ENCODE measurements at places on chromosomes 7 and 10.

DNA sequence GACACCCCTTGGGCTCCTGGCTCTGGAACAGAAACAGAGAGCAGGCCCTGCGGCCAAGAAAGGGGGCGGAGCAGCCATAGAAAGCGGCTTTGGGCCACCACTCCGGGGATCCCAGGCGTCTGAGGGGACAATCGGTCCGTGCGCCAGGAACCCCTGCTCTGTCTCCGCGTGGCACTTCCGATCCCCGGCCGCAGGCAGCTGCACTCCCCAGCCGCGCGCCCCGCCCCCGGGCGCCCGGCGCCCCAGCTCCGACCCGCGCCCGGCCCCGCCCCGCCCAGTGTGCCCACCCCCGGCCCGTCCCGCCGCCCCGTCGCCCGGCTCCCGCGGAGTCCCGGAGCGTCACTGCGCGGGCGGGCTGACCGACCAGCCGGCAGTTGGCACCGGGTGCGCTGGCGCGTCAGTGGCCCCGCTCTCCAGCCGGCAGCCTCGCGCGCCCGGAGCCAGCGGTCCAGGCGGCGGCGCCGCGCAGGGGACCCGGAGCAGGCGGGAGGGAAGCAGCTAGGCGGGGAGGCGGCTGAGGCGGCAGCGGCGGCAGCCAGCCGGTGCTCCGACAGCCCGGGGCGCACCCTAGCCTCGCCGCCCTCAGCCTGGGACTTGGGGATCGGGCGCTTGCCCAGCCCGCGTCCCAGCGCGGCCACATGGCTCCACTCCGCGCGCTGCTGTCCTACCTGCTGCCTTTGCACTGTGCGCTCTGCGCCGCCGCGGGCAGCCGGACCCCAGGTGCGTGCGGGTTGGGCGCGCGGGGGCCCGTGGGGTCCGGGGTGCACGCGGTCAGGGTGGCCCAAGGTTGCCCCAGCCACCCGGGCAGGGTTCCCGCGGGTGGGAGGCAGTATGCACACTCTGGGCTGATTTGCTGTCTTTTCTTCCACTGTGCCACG is at the start of gene ADAMTS14:
ADAMTS14 (plus strand) TSS at position 342 of the 878 bp plus-strand sequence; CDS start at position 639, 297 bp downstream.
- DNase-seq, result peak; percentile 48

DNA sequence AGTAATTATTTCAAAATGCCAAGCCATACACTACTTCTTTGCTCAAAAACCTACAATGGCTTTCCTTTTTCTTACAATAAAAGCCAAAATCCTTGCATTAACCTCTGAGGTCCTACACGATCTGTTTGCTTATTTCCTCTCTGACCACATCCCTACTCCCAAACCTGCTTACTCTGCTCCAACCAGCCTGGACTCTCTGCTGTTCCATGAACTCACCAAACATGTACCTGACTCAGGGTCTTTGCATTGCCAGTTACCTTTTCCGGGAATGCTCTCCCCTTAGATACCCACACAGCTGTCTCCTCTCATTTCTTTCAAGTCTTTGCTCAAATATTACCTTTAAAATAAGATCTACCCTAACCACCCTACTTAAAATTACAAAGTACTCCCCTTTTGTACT is 2.3 kb downstream of the ABCB4 start:
- no peak for DNase-seq

GRCh38 chr7:51318001-51318400 is 1.4 kb upstream of the COBL start:
- DNase-seq, result no peak

GRCh38 chr7:107319724-107320228 is 150.1 kb upstream of the GPR22 start:
- no peak for DNase-seq

DNA sequence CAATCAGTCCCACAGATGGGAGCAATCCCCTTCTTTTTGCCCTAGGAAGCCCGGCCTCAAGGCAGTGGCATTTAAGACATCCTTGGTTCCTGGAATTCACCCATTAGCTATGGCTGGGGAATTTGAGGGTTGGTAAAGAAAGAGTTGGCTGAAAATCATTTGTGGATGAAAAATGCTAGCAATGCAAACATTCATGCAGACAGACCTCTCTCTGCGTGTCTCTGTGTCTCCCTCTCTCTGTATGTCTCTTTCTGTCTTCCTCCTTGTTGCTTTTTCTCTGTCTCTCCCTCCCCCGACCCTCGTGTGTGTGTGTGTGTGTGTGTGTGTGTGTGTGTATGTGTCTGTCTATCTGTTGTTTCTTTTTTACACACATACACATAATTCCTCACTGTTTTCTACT is 19.4 kb downstream of the LDB3 start:
- no peak for DNase-seq
